ENCODE measurements at places on chromosomes 3 and 15.

DNA sequence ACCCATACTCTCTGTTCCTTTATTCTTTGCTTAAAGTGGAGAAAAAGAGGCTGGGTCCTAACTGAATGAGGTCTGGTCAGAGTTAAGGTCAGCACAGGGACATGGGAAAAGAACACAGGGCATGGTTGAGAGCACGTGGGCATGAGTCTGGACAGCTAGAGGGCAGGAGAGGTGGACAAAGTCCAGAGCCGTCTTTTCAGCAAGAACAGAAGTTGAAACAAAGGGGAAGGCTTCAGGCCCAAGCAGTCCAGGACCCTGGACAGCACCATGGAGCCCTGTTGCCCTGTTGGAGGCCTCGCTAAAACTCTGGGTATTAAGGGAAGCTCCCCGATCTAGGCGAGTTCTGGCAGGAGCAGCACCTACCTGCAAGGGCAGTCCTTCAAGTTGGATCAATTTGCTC, 50.7 kb downstream of the XYLB start:
- DNase-seq = no peak

DNA sequence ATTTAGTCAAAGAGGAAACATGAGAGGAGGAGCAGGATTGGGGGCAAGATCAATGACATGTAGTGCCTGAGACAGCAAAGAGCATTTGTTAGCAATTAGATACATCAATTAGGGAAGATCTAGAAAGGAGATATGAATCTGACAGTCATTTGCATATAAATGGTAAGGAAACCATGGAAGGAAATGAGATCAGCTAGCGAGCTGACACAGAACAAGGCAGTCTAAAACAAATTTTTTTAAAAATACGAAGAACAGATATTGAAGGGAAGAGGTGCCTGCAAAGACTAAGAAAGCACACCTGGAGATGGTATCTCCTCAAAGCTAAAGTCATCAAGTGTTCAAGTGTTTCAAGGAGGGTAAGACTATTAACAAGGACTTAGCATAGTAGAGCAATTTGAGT, 4.6 kb downstream of the EPM2AIP1 start:
- DNase-seq = no peak

DNA sequence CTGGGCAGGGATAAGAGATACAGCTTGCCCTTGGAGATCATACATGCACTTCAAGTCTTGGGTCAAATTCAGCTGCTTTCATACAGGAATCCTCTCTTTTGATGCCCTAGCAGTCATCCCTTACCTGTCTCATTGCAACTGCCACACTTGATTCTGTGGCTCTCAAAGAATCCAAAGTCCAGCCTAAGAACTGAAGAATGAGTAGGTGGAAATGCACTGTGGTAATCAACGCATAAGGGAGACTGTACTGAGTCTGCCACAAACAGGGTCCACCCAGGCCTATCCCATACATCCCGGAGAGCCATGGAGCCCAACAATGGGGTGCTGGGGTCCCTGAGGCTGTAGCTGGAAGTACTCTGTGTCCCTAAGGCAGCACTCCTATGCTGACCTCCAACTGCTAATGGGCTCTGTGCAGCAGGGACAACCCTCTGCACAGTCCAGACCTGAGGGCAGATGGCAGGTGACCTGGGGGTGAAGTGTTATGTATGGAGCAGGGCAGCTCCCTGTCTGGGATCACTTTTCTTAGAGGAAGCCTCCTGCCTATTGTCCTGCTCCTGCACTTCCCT, 1.7 kb upstream of the VPS18 start:
- DNase-seq = no peak

GRCh38 chr3:24853685-24854490, 359.2 kb upstream of the THRB start:
- no peak for DNase-seq

DNA sequence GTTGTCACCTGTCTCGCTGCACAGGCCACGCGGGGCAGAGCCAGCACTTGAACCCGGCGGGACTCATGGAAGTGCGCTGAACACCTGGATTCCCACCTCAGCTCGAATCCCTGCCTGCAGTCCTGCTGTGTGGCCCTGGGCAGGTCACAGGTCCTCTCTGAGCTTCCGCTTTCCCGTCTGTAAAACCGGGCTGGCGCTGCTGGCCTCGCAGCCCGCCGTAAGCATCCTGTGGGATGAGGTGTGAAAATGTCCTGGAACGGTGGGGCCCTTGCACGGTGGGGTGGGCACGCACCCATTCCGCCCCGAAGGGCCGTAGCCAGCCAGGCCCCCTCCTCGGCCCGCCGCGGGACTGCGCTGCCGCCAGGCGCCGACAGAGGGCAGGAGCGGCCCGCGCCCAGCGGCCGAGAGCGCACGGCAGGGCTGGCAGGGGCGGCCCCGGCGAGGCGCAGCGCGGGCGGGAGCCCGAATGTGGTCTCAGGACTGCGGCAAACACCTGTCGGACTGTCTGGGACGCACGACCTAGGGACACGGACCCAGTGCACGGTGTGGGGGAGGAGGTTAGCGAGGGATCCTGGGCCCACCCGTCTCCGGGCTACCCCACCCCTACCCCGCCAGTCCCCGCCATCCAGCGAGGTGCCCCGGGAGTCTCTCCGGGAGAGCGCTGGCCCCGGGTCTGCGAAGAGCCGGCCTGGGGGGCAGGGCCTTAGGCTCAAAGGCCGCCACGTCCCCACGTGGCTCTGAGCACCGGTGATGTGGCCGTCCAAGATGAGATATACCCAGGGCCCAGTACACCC, 40.4 kb downstream of the DNAJB8 start:
- peak; percentile 80 for DNase-seq

- DNase-seq = no peak
These were observed 192.7 kb downstream of the DIPK2A start for GRCh38 chr3:144164352-144164751.

DNA sequence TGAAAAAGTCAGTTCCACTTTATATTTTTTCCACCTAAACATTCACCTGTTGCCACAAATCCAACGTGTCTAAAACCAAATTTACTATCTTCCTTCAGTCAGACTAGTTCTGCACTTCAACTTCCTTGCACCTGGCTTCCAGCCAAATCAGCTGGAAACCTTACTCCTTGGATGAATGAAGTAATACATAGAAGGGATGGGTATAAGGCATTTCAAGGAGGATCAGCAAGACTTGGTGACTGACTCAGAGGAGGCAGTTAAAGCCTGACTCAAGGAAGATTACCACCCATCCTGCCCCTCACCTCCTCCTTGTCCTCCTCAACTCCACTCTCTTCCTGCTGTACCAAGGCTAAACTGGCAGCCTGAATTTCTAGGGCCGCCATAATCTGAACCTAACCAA, 37.1 kb downstream of the QTRT2 start:
- no peak for DNase-seq

DNA sequence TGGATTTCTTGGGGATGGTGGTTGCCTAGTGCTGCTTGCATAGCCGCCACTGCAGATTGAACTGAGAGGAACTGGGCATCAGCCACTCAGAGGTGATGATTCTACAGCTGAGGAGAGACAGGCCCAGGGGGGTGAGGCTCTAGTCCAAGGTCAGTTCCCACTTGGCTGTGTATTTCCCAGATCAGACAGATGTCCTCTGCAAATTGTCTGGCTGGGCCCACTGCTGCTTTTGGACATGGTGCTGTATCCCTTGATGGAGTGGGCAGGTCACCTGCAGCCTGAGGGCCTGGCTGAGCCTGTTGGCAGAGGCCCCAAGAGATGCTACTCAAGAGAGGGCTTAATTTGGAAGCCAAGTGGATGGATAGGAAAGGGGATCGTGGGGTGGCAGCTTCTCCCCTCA, 124.5 kb upstream of the CTDSPL start:
- DNase-seq = no peak

GRCh38 chr3:171278299-171278590, 182.0 kb downstream of the TNIK start:
- no peak for DNase-seq

- no peak for DNase-seq
These were observed 1.4 kb upstream of the MRPS25 start for GRCh38 chr3:15066467-15066866.

DNA sequence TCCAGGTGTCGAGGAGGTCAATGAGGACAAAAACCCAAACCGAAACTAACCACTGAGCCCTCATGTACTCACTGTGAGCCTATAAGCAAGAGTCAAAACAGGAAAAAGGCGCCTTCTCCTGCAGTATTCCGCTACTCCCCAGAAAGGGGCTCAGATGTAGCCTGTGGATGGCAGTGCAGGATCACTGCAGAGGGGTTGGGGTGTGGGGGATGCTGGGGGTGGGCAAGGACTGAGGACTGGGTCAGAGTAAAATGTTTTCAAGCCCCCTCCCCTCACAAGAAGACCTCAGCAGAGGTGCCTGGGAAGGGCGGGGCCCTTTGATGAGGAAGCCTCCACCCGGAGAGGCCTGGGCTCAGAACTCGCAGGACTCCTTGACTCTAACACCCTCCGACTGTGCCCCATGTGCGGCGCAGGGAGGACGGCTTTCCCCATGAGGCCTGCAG, 170.1 kb downstream of the OSBPL10 start:
- no peak for DNase-seq

- DNase-seq = no peak
These were observed 39.4 kb upstream of the VIPR1 start for GRCh38 chr3:42463093-42463492.

DNA sequence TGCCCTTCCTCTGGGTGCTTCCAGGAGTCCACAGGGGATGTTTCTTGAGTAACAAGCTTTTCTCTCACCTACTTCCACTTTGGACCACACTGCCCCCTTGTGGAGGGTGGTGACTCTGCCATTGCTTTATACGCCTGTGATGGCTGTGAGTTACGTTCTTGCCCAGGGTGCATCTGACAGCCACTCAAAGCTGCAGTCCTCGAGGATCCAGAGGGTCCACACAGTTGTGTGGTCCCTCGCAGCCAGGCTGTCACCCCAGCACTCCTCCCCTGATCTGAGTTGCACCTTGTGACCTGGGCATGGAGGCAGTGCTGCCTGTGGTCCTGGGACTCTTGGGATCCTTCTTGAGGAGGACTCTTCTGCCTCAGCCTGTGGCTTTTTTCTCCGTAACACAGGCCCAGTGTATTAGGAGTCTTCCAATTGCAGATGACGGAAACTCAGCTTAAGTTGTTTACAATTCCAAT, 23.4 kb downstream of the FOXL2 start:
- DNase-seq = peak; percentile 86

- no peak for DNase-seq
These were observed 248.9 kb downstream of the SV2B start for GRCh38 chr15:91348752-91349500.

- DNase-seq = no peak
These were observed 22.9 kb downstream of the PDIA5 start for GRCh38 chr3:123089611-123090331.

All from activated T-cell treated with anti-CD3 and anti-CD28 coated beads, Interleukin-2, amount 50 U/mL, for 24 hours (primary cell).